ENCODE measurements at places on chromosomes 16 and 17.

DNA sequence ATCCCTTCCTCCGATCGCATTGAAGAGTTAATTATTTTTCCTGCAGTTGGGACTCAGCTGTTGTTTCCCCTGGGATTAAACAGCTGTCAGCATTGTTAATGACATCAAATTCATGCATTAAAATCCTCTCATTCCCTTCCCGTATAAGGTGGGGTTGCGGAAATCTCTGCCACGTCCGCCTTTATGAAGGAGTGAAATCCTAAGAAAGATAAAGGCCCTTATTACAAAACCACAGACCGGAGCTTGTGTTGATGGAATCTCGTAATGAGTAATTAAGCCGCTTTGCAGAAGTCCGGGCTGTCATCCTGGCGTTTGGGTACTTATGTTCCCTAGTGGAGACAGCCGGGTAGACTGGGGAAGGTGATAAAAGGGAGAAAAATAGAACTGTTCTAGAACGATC is 627.6 kb downstream of the MAF start:
- DNase-seq: no peak

DNA sequence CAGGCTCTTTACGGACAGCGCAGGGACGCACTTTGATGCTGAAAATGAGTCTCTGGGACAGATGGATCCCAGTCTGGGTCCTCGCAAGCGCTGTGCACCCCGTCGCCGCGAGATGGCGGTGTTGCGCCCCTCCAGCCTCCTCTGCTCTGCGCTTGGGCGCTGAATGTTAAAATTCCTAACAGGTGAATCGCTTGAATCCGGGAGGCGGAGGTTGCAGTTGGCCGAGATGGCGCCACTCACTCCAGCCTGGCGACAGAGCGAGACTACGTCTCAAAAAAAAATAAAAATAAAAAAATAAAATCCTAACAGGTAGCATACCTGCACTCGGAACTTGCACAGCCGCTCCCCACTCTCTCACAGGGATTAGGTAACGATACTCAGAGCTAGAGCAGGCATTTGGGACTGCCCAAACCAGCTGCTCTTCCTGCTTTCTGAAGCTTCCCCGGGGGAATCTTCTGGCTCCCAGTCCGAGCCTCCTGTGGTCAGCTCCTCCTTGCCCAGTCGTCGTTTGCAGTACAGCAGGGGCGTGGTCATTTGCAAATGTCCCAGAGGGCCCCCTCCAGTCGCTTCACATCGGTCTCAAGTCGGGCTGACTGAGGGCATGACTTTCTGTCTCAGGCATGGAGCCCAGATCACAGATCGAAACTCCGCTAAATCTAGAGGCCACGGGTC is 26.2 kb upstream of the OSGIN1 start:
- DNase-seq: peak; percentile 29

- no peak for DNase-seq
These were observed 49.8 kb upstream of the XYLT1 start for GRCh38 chr16:17520561-17520960.

DNA sequence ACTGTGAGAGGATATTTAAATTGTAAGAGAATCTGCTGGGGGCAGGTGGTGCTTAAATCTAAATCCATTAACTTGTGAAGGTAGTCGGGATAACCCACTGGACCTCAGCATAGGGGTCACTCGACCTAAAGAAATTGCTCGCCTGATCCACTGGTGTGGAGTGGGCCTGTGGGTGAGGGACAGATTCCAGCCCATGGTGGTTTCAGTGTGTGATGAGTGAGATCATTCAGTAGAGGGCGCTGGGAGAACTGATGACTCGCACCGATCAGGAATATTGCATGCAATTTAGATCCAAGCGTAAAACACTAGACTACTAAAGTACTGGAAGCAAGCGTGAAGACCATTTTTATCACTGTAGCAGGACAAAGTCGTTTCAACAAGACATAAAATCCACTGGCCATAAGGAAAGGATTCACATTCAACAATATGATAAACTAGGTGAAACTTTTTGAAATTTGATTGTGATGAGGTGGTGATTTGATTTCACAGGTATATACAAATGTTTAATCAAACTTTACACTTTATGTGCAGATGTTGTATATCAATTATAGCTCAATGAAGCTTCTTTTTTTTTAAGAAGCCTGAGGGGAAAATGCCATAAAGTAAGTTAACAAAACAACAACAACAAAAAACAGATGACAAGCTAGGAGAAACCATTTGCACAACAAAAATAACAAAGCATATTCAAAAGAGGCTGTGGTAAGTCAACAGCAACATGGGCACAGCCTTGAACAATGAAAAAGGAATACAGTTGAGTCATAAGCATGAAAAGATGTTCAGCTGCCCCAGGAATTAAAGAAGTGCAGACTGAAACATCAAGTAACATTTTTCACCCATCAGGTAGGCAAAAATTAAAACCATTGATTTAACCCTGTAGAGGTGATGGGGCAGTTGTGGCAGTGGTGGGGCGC is 7.5 kb upstream of the TMEM170A start:
- peak; percentile 22 for DNase-seq

Measured in activated CD4-positive, alpha-beta T cell treated with anti-CD3 and anti-CD28 coated beads for 1 hour (primary cell).